Temporal lobe (tissue), 4 donors: ENCODE measurements at places on chromosomes 1 and 21. TPM values are rescaled to one million over a fixed set of nuclear protein-coding genes. Genes with fewer than 3 reads are reported as not detected.

PHF13 gene
- total RNA-seq: 14.3 TPM

CELA3A gene
- total RNA-seq: not detected

GRIK1 gene
- 4.9 TPM for total RNA-seq

CCDC190 gene
- total RNA-seq: 0.98 TPM

SH3BGRL3 gene
- 6.4 TPM for total RNA-seq

PADI1 gene
- not detected for total RNA-seq

IRF6 gene
- 0.25 TPM for total RNA-seq

OR6K3 gene
- total RNA-seq: not detected

SPRR2G gene
- not detected for total RNA-seq

TRNP1 gene
- 12.0 TPM for total RNA-seq

TRIM17 gene
- total RNA-seq: 2.2 TPM

NECTIN4 gene
- not detected for total RNA-seq

NTMT2 gene
- total RNA-seq: 0.49 TPM

SNX27 gene
- 62.2 TPM for total RNA-seq

CHIA gene
- not detected for total RNA-seq

LRRC39 gene
- total RNA-seq: 4.4 TPM

TGFBR3 gene
- total RNA-seq: 4.4 TPM

GIPC2 gene
- total RNA-seq: 0.25 TPM

OR2L5 gene
- 0.25 TPM for total RNA-seq

GPBP1L1 gene
- 47.5 TPM for total RNA-seq

CLDN17 gene
- total RNA-seq: not detected

C1orf141 gene
- total RNA-seq: 0.25 TPM

TENT5C gene
- total RNA-seq: 4.2 TPM

CCDC24 gene
- 4.4 TPM for total RNA-seq

TDRD10 gene
- total RNA-seq: 0.49 TPM

CFHR1 gene
- 0.25 TPM for total RNA-seq

S100B gene
- 10.1 TPM for total RNA-seq

RASAL2 gene
- total RNA-seq: 28.8 TPM

ILDR2 gene
- 20.9 TPM for total RNA-seq

LCE2A gene
- not detected for total RNA-seq

PAQR6 gene
- total RNA-seq: 4.7 TPM

MCOLN3 gene
- total RNA-seq: not detected

OR6N1 gene
- total RNA-seq: not detected

ZNF593OS gene
- not detected for total RNA-seq

CAMK2N1 gene
- total RNA-seq: 74.3 TPM

ALX3 gene
- total RNA-seq: not detected

BARHL2 gene
- not detected for total RNA-seq

NEGR1 gene
- total RNA-seq: 47.5 TPM

SETD4 gene
- total RNA-seq: 26.3 TPM

MYCL gene
- 7.4 TPM for total RNA-seq

LGR6 gene
- total RNA-seq: 0.49 TPM

SLC45A1 gene
- total RNA-seq: 5.9 TPM

CIART gene
- total RNA-seq: 1.7 TPM

SLFNL1 gene
- 0.49 TPM for total RNA-seq

FMO1 gene
- 4.2 TPM for total RNA-seq

OR10Z1 gene
- not detected for total RNA-seq

A3GALT2 gene
- total RNA-seq: not detected

CYP4A22 gene
- not detected for total RNA-seq

CCDC27 gene
- not detected for total RNA-seq

SLC2A1 gene
- 44.0 TPM for total RNA-seq

PLPPR5 gene
- 56.8 TPM for total RNA-seq

CEP104 gene
- total RNA-seq: 31.0 TPM

GOLT1A gene
- total RNA-seq: 0.25 TPM
